ENCODE measurements at places on chromosomes 1 and 21.
A peak's percentile ranks its signal among the peaks of the same experiment; 100 is the strongest.

- no peak for DNase-seq
Observed at GRCh38 chr1:206954459-206955342, 8.4 kb upstream of the PIGR start.

DNA sequence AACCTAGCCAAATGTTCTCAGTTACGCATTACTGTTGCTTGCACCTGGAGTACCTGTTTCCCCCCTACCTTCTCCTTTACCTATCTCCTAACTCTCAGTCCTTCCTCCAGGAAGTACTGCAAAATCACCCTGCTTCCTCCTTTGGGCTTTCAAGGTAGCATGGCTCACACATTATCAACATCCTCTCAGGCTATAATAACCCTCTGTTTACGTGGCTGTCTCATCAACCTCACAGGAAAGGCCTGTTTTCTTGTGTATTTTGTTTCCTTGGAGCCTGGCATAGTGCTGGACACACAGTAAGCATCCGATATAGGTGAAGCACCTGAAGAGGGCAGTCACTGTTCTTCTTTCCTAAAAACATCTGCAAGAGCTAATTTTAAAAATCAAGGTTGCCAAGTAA lies 32.7 kb upstream of the ANGPTL7 start:
- no peak for DNase-seq

- no peak for DNase-seq
Observed at GRCh38 chr1:218474128-218474527, 129.0 kb downstream of the TGFB2 start.

DNA sequence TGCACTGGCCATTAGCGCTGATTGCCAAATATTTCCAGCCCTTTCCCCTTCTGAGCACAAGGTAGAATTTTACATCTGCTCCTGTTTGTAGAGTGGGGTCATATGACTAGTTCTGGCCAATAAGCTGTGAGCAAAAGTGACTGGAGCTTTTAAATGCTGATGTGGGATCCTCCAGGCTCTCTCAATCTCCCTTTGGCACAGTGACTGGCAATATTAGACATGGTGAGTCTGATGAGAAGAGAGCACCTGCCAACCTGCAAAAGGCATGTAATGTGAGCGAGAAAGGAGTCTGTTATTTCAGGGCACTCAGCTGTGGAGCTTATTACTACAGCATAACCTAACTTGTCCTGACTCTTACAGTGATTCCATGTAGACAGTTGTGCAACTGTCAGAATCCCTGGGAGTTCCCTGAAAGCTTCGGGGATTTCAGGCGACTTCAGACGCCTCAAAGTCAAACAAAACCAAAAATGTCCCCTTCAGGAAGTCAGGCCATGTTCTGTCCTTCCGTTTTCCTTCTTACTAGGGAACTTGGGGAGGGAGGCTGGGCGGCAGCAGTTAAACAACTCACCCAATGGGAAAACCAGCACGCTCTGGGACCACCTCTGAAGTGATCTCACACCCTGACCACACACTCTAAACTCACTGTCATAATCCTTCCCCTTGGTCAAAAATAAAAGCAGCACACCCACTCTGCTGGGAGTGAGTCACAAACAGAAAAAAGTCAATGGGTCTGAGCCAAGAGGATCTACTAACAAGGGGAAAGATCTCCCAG lies 3.6 kb upstream of the RASSF5 start:
- no peak for DNase-seq

DNA sequence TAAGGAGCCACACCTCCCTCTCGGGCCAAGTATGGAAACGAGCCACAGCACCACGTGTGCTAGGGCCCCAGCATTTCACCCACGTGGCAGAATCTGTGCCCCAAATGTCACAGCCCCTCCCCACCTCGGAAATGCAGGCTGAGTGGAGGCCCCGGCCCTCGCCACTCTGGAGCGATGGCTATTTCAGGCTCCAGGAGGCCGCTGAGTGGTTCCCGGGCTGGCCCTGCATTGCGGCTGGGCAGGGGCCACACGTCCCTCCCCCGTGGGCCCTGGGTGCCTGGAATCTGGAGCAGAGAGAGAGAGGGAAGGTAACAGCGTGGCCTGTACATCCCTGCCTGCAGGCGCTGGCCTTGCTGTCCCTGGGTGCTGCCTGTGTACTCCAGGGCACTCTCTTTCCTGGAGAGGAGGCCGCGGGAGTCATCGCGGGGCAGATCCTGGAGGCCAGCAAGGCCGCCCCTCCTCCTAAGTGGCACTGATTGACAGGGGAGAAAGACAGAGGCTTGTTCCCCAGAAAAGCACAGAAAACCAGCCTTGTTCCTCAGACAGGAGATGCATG lies 68.0 kb upstream of the TRAPPC10 start:
- DNase-seq, result no peak

DNA sequence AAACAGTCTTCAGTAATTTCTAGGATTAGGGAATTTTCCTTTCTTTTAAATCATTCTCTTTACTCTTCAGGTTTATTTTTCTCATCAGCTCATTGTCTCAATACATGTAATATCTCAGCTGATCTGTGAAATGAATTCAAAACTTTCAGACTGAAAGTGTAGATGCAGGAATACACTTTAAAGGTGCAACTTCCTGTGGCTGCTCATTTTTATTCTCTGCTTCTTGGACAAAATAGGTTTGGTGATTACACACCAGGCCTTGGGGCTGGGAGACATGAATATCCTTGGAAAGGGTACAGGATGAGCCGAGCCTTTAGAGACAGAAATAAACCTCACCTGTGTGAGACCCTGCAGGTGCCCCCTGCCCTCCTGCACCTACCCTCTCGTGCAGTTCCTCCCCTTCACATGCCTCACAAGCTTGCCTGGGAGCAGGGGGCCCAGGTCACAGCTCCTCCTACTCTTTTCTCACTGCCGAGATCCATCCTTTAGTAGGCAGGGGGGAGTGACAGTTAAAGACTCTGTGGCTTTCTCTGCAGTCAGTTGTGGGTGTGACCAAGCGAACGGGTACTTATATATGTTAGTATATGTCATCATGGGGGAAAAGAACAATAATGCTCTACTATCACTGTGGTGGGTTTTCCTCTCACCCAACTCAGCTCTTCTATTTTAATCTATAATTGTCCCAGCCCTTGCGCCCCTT lies 23.6 kb downstream of the XCL2 start:
- DNase-seq, result no peak

DNA sequence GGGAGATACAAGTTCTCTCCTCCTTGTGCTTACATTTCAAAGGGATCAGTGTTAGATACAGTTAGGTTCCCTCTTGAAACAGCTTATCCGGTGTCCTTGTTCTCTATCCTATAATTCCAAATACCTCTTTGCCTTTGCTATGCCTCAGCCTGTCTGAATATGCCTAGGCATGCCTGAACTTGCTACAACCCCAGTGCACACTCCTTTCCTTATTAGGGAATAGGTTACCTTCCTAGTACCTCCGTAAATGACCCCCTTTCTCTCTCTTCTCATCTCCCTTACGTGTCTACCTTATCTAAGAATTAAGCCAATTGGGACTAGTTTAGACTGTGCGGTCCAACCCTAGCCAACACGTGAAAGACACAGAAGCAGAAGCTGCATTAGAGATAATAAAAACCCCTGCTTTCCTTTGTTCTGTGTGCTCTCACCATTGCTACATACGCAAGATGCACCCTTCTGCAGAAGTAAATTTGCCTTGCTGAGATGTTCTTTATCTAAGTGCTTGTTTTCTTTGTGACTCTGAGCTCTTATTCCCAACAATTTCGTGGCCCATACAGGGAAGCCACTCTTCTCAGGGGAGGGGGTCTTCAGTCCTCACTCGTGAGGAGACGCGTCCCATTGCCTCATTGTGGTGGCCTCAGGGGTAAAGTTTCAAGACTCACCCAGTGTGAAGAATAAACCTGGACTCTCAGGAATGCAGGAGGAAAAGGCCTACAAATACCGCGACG lies 802.1 kb downstream of the PLA2G4A start:
- DNase-seq, result no peak

DNA sequence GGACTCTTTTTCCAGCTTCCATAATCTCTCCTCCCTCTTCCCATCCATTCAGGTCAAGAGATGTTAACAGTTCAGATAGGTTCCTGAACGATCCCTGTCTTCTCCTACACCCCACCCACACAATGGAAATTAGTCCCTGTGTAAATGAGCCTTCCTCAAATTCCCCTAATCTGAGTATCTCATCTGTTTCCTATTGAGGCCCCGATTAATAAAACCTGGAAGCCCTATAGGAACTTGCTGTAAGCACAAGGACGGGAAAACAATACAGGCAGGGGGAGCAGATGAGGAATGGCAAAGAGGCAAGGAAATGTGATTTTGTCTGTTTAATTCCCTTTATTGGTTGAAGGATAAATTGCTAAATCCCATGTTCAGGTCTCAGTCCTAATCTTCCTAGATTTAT lies 7.1 kb upstream of the GPX7 start:
- DNase-seq, result no peak

DNA sequence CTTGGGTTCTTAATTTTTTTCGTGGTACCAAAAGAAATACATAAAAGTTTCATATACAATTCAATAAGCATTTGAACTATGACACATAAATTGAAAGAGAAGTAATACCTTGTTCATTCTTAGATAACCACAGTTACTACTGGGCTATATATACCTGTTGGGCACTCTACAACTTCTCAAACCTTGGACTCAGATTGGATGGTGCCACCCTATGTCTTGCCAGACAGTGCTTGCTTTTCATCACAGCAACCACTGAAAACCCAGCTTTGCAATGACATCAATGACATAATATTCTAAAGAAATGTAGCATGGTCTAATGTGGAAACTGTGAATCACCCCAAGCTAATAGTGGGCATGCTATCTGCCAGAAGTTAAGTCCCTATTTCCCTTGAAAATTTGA lies 62.8 kb upstream of the DPH5 start:
- DNase-seq, result no peak

DNA sequence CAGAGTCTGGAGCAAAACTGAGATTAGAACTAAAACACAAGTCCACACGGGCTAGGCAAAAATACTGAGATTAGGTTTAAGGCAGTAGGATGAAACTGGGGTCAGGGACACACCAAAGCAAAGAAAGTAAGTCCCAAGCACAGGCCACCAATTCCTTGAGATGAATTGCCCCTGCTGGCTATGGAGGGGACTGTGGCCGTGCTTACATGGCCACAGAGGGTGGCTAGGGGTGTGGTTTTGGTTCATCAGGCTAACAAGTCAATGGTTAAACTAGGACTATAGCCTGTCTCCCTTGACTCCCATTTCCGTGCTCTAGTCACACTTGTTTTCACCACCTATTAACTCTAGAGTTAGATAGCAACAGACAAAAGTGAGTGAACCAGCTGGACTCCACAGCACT lies 394.8 kb downstream of the PBX1 start:
- no peak for DNase-seq

- peak; percentile 37 for DNase-seq
Observed at GRCh38 chr1:201245082-201245481, 38.2 kb upstream of the PKP1 start.

- DNase-seq, result peak; percentile 94
Observed at GRCh38 chr1:225653463-225654276, 747 bp upstream of the ENAH start.

DNA sequence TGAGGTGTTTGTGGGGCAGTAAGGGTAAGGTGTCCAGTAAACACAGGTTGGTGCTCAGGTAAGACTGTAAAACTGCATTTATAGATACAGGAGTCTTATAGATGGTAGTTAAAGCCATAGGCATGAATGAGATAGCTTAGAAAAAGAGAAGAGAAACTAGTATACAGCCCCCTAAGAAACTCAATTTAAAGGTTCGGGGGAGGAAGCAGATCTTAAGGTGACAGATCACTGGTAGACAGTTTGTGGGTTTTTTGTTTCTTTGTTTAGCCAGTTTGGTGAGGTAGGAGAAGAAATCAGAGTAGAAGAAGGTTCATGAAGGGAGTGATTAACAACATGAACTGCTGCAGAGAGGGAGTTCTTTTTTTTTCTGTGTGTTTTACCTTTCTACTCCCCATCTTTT lies 6.1 kb upstream of the AGO3 start:
- DNase-seq, result no peak

- no peak for DNase-seq
Observed at GRCh38 chr1:26049531-26050247, 3.8 kb upstream of the SLC30A2 start.

DNA sequence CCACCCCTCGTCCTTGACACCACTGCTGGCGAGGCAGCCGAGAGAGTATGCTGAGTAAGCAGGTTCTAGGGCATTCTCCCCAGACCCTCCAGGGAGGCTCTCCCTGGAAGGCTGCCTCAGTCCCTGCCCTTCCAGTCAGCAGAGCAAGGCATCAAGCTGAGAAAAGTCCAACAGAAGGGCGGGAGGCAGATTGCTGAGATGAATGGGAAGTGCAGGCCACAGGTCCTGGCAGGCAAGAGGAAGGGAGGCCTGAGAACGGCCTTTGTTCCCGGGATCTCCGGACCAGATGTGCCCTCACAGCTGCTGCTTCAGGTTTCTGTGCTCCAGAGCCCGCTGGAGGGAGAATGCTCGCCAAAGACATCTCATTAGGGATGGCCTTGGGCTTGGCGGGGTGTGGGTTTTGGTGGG lies 270.0 kb upstream of the VAMP3 start:
- DNase-seq, result no peak

DNA sequence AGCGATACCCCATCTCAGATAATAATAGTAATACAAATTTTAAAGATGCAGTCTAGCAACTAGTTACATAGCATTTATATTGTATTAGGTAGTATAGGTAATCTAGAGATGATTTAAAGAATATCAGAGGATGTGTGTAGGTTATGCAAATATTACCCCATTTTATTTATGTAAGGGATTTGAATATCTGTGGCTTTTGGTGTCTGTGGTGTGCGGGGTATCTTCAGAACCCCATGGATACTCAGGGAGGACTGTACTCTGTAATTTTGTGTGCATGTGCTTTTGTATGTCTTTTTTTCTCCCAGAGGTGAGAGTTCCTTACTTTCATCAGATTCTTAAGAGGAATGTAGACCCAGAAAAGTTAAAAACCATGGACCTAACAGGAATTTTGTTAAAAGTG lies 12.8 kb downstream of the RNF2 start:
- no peak for DNase-seq

GRCh38 chr1:167648978-167649744 lies 19.1 kb downstream of the RCSD1 start:
- no peak for DNase-seq

DNA sequence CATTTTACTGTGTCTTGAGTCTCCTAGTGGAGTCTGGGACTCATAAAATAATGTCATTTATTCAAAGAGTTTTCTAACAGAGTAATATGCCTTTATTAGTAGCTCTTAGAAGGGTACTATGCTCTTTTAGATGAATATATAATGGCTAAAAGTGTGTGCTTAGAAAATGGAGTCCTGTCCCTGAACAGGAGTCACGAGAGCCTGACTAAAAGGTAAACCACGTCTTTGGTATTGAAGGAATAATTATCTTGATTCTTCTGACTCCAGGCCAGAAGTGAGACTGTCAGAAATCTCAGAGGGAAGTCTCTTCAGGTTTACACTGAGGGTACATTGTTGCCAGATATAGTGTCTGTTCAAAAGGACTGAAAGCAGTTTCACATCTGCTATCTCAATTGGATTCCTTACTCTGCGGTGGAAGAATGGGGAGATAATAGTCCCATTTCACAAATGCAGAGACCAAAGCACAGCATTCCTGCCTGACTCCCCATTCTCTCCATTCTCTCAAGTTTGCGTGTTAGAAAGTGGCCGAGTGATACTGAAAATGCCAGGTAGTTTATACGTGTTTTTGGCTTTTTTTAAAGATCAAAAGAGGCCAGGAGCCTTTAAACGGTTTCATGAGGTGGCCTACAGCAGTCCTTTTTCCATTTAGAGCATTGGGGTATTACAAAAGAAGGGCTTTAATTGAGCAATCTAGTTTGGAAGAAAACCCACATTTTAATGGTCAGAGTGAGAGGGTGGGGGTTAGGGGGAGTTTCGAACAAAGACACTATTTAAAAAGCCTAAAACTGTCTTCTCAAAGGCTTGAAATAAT lies 176.6 kb downstream of the VPS13D start:
- DNase-seq, result no peak
